ENCODE measurements at places on chromosomes 16 and 17.
A peak's percentile ranks its signal among the peaks of the same experiment; 100 is the strongest.

DNA sequence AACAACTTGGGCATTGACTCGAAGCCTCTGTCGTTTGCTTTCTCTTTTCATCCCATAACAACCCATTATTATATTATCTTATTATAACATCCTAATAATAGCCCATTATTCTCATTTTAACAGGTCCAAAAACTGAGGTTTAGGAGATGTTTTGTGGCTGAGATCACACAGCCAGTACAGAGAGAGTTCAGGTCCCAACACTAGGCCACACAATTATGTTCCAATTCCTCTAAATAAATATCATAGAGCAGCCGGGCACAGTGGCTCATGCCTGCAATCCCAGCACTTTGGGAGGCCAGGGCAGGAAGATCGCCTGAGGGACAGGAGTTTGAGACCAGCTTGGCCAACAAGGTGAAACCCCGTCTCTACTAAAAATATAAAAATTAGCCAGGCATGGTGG lies 40.3 kb upstream of the KIFC3 start:
- DNase-seq: no peak

- no peak for DNase-seq
These were observed 2.7 kb downstream of the NDUFAF8 start for GRCh38 chr17:81241648-81242420.

DNA sequence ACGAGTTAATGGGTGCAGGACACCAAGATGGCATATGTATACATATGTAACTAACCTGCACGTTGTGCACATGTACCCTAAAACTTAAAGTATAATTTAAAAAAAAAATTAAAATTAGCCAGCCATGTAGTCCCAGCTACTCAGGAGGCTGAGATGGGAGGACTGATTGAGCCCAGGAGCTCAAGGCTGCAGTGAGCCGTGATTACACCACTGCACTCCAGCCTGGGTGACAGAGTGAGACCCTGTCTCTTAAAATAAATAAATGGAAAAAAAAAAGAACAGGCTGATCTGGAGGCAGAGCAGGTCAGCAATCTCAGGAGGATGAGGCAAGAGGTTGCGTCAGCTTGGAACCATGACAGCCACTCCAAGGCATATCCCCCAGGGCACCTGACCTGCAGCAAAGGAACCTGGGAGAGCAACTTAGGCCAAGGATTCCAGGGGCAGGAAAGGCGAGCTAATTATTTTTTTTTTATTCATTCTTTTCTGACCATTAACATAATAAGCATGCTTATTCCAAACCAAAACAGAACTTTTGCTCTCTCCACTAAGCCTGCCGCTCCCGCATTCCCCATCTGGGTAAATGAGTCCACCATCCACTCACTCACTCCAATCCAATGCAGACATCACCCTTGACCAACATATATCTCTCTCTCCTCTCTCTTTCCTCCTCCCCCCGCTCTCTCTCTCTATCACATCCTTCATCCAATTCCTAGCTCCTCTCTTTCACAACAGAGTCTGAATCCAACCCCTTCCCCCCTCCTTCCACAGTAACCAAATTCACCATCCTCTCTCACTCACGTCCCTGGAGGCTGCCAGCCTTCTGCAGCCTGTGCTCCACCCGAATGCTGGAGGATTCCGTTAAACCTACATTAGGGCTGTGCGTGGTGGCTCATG lies 47.7 kb downstream of the TK2 start:
- no peak for DNase-seq

DNA sequence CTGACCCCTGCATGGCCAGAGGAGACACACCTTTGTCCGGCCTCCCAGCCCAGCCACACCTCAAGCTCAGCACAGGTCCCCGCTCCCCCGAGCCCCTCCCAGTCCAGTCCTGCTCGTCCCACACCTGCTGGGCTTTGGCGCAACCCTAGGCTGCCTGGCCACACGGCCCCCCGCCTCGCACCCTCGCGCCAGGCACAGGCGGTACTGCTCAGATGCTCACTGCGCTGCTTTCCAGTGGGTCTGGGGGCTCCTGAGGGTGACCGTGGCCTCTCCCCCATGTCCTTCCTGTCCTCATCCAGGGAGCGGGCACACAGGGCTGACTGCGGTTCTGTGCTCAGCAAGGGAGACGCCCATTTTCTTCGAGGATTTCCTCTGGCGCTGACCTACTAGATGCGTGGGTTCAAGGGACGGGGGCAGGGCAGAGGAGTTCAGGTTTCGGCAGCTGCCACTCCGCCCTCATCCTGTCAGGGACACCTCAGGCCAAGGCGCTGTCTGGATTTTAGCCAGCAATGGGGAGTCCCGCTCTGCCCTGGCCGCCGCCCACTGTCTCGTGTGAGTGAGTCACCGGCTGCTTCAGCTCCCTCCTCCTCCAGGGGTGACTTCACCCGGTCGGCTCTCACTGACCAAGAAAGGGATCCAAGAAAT lies 118.0 kb upstream of the ZNF469 start:
- DNase-seq: peak; percentile 53

DNA sequence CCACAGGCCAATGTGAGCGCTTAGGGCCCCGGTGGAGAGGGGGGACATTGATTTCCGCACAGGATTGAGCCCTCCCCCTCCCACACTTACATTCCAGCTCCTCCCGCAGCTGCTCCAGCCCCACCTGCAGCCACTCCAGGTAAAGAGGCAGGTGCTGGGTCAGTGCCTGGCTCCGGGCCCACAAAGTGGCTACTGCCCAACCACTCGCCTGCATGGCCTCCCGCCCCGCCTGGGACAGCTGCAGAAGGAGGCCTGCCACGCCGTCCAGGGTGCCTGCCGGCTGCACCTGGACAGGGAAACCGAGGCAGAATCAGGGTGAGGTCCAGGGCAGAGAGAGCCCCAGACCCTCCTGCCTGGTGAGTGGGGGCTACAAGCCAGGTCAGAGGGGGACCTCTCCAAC lies 46.3 kb downstream of the RMI2 start:
- no peak for DNase-seq

GRCh38 chr17:50055055-50055425 lies 870 bp upstream of the ITGA3 start:
- DNase-seq: no peak

GRCh38 chr16:72657791-72658190 lies 390.1 kb downstream of the ZFHX3 start:
- DNase-seq: no peak

GRCh38 chr16:89352091-89352681 lies 134.7 kb downstream of the ZNF778 start:
- DNase-seq: no peak

DNA sequence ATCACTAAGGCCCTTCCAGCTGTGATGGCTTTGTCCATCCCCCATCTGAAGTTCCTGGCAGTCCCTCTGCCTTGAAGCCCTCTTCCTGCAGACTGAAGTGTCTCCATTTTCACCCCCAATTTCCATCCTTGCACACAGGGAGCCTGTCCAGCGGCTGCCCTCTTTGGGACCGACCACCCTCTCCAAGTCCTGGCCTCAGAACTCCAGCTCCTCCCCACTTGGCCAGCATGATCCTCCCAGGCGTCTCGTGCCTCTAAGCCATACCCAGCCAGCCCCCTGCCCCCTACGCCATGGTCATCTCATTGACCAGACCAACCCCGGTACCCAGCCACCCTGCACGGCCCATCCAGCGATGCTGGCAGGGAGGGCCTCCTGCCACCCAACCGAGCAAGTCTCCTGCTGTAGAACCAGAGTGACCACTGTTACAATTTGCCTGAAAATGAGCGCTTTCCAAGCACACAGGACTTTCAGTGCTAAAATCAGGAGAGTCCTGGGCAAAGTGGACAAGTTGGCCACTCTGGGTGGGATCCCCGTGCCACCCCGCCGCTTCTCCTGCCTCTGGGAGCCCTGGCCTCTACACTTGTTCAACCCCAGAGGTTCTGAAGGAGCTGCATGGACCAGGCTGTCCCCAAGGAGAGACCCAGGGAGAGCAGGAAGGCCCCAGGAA lies 362.0 kb downstream of the SEC14L1 start:
- no peak for DNase-seq

- DNase-seq: no peak
These were observed 133.5 kb downstream of the CMIP start for GRCh38 chr16:81578076-81578475.

- DNase-seq: no peak
These were observed 2.2 kb downstream of the NUBP1 start for GRCh38 chr16:10745841-10746240.

DNA sequence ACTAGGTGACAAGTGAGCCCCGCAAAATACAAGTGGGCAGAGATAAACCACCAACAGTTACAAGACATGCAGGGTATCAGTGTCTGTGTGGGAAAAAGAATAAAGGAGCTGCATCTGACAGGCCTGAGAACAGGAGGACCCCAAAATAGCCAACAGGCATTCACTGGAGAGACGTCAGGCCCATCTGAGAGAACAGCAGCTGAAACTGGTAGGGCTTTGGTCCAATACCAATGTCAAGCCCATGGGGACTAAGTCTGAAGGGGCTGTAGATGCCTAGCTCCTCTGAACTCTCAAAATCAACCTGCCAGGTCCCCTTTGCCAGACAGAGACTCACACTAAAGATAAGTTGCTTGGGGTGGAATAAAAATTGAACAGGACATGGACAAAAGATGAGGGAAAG lies 30.5 kb upstream of the TANC2 start:
- DNase-seq: no peak

- DNase-seq: no peak
These were observed 60.4 kb downstream of the MYOCD start for GRCh38 chr17:12726131-12726530.

- no peak for DNase-seq
These were observed 61.1 kb downstream of the SLFN11 start for GRCh38 chr17:35312346-35312745.

GRCh38 chr16:709566-710499 lies 4.2 kb upstream of the FBXL16 start:
- DNase-seq: no peak

- no peak for DNase-seq
These were observed 160.4 kb upstream of the PLCG2 start for GRCh38 chr16:81618661-81619060.

DNA sequence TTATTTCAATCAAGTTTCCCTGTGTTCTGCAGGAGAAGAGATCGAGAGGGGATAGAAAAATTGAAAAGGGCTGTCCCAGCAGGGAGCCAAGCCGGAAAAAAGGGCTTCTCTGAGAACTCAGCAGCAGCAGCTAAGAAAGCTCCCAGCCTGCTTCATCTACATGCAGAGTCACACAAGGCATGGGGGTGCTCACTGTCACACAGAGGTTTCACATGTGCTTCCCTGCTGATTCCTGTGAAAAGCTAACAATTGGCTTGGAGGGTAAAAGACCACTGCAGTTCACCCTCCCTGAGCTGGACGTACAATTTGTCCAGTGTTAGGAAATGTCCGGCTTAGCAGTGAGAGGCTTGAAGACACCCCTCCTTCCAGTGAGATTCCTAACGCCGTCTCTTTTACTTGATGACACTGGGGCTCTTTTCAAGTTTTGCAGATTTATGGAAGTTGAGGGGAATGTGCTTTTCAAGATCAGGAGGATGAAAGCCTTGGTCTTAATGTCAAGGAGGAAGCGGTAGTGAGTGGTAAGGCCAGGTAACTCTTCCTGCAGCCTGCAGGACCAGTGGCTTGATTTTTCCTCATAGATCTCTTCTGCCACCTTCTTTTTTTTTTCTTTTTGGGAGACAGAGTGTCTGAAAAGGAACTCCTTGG lies 85.6 kb downstream of the WNT3 start:
- no peak for DNase-seq

DNA sequence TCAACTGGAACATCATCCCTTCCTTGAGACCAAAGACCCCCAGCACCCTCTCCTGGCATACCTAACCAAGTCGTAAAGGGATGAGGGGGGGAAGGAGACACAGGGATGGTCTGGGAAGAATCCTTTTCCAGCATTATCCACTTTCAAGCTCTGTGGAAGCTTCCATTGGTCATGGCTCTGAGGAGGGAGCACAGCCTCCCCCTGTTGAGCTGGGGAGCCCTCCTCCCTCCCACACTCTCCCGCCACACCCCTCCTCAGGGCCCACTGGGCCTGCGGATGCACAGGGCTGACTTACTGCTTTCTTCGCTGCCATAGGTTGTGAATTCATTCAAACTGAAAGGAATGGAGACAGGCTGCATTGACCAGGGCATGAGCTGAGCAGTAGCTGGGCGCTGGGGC lies 12.4 kb downstream of the CSF3 start:
- no peak for DNase-seq

- DNase-seq: no peak
These were observed 1056.5 kb upstream of the CDH8 start for GRCh38 chr16:63092736-63093135.

DNA sequence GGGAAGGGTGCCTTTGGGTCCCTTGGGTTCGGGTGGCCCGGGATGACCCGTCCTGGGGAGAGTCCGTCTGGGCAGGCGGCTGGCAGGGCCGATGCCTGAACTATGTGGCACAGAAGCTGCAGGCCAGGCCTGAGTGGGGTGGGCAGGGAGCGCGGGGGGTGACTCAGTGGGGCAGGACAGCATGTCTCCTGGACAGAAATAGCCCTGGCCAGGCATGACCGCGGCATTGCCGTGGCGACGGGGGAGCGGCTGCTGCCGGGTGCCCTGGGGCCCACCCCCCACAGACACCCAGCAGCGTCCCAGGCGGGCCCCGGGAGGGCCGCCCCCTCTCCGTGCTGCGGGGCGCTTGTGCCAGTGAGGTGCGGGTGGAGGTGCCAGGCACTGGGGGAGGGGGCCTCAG lies 1.8 kb upstream of the C1QTNF8 start:
- DNase-seq: no peak

GRCh38 chr16:10782628-10783027 lies 36.0 kb downstream of the TVP23A start:
- DNase-seq: no peak

GRCh38 chr17:27848931-27849330 lies 44.2 kb downstream of the LYRM9 start:
- DNase-seq: no peak

All from epithelial cell of proximal tubule (primary cell).